Hematopoietic multipotent progenitor cell treated with erythropoietin and hydrocortisone succinate and interleukin-3 and kit ligand, for 15 days (in vitro differentiated cells): ENCODE measurements at places on chromosomes 11 and 22.

GRCh38 chr22:50416996-50417395 is 57.8 kb downstream of the SBF1 start:
- DNase-seq, result no peak

- DNase-seq, result peak; percentile 51
These were observed 71.0 kb upstream of the KCNQ1OT1 start for GRCh38 chr11:2770761-2771301.

- DNase-seq, result no peak
These were observed 33.6 kb downstream of the ASRGL1 start for GRCh38 chr11:62370743-62371440.

DNA sequence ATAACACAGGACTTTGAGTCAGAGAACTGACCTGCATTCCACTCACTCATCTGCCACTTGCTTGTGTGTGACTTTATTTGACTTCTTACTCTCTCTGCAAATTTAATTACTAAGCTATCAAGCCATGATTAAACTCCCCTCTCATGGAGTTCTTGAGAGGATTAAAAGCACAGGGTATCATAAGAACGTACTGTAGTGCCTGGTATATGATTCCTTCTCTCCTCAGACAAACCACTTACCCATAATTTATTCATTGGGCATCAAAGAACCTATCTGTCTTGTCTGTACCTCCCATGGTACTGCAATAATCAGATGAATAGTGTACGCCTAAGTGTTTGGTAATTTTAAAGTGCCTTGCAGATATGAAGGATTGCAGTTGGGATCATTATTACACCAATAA is 130.6 kb upstream of the UBASH3B start:
- DNase-seq, result no peak

- no peak for DNase-seq
These were observed 28.1 kb upstream of the SCGB1A1 start for GRCh38 chr11:62390722-62391121.

DNA sequence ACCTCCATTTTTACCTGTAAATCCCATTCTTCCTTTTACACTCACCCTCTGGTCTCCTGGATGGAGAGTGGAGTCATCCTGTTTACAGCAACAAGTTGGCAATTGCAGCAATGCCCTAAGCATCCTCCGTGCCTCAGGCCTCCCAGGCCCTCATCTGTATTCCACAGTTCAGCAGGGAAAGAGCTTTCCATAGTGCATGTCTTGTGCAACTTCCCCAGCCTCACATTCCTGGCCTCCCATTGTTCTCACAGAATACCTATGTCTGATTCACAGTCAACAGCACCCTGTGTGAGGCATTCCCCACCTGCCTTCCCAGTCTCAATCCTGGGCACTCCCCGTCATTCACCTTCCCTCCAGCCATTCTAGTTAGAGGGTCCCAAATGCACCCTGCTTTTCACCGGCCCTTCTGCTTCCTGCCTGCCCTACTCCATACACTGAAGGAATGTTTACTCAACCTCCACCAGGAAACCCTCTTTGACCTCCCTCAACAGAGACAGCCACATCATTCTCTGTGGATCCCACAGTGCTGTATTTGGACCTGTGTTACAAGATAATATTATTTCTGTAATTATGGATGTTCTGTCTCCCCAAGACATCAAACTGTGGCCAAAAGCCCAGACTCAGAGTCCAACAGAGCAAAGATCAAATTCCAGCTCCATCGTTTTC is 405.7 kb downstream of the BUD13 start:
- DNase-seq, result no peak

- no peak for DNase-seq
These were observed 3.6 kb downstream of the TRABD start for GRCh38 chr22:50189184-50189848.
